ENCODE measurements at places on chromosomes 6 and 20.

GRCh38 chr6:169766232-169766631, 14.8 kb downstream of the ERMARD start:
- DNase-seq, result no peak

GRCh38 chr20:37309936-37310590, 20.6 kb downstream of the MANBAL start:
- DNase-seq, result no peak

GRCh38 chr6:168153553-168153952, 74.5 kb upstream of the FRMD1 start:
- no peak for DNase-seq

DNA sequence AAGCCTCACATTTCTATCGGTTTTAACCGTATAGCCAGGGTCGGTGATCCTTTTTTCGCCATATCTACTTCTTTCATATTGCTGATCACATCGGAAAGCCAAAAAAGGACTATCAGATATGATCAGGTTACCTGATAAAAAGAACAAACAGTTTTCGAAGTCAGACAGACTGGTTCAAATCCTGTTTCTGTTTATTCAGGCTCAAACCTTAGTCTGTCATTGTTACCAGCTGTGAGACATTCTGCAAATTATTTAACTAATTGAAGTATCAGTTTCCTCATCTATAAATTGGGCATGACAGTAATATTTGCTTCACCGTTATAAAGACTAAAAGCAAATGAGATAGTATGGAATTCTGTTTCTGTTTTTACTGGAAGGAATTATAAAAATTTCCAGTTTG, 111.3 kb downstream of the TSHZ2 start:
- no peak for DNase-seq

DNA sequence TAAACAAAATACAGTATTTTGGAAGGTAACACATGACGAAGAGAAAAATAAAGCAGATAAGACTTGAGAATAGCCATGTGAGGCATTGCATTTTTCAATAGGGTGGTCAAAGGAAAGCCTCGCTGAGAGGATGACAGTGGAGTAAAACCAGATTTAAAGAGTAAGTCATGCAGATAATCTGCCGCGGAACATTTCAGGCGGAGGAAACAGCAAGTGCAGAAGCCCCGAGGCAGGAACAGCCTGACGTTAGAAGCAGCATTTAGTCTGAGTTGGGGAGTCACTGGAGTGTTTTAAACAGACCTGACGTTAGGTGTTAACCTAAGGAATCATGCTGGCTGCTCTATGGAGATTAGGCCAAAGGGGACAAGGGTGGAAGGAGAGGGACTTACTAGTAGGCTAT, 65.0 kb upstream of the VSTM2L start:
- DNase-seq, result no peak

DNA sequence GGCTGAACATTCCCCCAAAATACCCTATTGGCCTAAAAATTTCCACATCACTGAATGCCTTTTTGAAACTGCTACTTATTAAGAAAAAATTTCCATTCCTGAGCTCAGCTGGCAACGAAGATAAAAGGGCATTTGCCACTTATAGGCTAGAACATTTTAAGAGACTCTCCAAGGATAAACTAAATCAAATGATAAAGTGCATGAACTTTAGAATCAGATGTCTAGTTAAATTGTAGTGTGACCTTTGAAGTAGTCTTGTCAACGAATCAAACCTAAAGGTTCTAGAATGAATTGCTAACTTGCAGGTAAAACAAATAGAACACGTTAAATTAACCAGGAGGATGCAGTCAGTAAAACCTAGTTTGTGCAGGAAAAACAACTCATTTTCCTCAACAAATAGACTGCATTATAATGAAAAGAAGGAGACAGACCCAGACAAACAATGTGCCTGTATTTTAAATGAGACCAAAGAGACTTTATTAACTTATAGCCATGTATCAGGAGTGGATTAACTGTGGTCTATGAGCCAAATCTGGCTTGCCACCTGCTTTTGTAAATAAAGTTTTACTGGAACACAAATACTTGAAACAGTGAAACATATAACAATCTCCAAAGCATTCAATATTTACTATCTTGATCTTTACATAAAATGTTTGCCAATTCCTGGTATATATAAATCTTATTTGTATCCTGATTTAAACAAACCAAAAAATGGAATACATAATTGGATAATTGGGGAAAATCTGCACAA, 184.4 kb downstream of the MEI4 start:
- DNase-seq, result no peak

DNA sequence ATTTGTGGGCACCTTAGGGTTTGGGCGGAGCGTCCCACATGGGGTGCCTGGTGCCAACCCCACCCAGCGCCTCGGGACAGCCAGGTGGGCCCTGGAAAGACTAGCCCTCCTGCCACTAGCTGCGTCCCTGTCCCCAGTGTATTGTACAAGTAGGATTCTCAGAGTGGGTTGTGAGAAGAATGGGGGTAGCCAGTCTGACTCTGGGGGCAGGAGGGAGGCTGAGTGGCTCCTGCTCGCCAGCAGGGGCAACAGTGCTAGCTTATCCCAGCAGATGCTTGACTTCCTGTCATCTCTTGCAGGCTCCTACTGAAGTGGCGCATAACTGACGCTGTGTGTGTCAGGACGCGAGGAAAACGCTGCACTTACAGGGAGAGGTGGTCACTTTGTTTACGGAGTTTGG, 9.3 kb downstream of the PSMA7 start:
- no peak for DNase-seq

DNA sequence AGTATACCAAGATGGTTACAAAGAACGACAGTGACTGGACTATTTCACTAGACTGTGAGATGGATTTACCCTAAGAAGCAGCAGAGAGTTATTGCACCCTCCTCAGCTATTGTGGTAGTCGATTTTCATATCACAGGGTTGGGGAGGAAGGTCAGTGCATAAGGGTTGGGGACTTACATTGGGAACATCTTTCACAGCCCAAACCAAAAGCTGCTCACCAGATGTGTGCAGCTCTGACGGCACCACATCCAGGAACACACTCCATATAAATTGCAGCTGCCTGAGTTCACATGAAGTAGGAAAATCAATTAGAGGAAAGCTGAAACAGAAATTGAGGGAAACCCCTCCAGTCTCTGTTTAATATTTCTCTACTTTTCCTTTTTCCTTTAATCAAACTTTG, 470.5 kb upstream of the NRSN1 start:
- DNase-seq, result no peak

GRCh38 chr20:36312724-36313441, 6.7 kb downstream of the DLGAP4 start:
- DNase-seq, result no peak

DNA sequence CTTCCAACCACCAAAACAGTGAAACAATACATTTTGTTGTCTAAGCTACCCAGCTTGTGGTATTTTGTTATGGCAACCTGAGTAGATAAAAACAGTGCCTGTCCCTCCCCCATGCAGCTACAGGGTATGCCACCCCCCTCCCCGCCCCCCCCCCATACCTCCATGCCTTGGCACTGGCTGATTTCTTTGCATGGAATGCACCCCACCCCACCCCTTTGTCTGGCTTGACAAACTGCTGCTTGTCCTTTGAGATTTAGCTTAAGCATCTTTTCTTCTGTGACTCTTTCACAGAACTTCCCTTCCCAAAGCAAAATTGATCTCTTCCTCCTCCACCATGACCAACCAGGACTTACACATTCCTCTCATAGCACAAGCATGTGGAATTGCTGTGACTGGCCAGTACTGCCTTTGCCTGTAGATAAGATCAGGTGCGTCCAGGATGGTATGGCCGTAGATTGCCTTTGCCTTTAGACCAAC, 64.6 kb upstream of the ADGRF1 start:
- peak; percentile 67 for DNase-seq

GRCh38 chr6:15621203-15622044, 41.4 kb downstream of the DTNBP1 start:
- DNase-seq, result no peak

DNA sequence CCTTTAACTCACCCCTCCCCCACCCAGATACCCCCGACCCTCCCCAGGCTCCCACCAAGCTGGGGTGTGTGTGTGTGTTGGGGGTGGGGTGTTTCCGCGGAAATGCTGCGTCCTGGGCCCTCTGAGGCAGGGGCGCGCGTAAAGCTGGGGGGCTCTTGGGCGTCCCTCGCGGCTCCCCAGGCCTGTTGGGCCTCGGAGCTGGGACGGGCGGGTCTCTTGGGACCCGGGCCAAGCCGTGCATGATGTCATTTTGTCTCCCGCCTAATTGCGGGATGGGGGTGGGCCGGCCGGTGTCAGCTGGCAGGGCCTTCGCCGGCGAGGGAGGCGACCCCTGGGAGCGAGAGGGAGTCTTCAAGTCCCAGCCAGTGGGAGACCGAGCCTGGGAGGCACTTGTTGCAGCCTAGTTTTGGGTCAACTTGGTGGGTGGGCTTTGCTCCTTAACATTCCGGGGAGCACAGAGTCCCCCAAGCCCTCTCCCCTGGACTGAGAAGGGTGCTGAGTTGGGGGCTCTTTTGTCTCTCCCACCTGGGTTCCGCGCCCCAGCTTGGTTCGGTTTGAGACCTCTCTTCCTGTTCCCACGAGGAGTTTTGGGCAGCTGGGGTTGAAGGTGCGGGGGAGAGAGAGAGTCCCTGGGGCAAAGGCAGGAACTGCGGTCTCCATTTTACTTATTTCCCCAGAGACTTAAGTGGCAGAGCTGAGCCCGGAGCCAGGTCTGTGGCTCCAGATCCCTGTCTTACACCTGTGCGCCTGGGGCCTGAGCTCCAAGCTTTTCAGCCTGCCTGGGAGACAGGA, 623 bp downstream of the MYBL2 start:
- DNase-seq, result no peak

GRCh38 chr20:4369119-4369797, 352.5 kb upstream of the PRND start:
- peak; percentile 7 for DNase-seq

DNA sequence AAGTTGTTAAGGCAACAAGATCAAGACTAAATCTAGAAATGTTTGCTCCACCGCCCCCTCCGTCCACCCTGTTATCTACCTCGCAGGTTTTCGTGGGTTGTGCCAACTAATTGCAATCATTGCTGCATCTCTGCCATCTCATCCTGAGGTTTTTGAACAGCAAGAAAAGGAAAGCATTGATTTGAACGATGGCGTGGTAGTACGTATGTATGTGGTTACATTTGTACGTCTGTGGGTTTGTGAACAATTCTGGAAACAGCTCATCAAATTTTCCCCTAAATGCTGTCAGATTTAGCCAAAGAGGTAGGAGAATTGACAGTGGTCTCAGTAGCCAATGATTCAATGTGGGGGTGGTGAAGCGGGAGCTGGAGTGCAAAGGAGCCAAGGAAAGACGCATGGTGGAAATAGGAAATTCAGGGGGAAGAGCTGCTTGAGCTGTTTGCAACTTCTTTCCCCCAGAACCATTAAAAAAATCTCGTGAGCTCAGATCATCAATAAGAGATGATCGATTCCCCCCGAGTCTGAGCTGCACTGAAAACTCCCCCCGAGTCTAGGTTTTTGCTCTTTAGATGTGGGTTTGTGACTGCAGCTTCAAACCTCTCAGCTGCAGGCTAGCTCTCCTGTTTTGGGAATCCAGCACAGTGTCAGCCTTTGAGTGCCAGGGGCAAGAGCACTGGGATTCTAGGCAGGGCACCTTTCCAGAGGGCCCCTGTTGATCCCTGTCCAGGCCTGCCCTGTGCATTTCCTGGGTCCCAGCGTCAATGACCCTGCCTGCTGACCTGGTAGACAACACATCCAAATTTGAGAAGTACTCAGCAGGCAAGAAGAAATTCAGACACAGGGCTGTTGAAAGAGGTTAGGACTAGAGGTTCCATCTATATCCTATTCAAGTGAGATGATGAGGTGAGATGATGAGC, 72.6 kb upstream of the LY86 start:
- no peak for DNase-seq

DNA sequence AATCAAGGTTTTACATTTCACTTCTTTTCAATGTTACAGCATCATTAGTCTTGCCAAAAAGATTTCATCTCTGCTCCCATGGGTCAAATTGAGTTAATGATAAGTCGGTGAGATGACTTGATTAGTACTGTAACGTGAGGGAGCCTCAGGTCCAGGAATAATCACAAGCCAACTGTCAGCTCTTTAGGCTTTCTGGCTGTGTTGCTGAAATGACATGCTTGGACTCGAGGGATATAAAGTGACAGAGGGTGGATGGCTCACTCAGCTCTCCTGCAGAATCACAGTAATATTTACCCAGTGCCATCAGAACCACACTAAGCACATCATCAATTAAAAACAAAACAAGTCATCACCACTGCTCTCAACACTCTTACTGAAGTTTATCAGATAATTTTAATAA, 196.2 kb upstream of the THEMIS start:
- DNase-seq, result no peak

GRCh38 chr6:133590196-133590595, 298.7 kb upstream of the TCF21 start:
- no peak for DNase-seq

DNA sequence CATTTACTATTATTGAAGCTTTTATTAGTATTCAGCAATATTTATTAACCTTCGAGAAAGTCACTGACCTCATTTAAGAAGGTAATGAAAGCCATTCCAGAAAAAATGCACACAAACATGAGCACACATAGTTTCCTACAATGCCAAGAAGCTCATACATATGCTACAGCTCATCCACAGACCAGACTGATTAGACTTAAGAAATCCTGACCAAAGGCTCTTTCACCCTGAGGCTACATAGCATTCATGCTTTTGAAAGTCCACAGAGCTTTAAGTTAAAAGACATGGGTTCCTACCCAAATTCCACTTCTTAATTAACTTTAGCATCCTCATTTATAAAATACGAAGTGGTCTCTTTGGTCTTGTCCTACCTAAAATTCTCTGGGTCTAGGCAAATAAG, 430.4 kb downstream of the TBC1D32 start:
- peak; percentile 51 for DNase-seq

DNA sequence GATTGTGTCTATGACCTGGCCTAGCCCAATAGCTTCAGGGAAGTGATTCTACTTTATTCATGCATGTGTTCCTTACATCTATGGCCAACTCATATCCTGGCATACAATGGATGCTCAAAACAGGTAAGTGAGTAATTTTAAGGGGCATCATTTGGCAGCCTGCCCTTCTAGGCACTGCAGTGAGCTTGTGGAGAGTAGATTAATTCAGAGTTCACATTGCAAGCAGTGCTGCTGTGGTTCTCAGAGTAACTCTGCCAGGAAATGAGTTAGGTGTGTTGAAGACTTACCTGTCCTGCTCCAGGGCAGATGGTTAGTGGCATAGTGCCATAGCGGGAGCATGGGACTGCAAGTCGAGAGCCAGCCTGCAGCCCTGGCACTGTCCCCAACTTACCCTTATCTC, 158.0 kb downstream of the SCP2D1 start:
- DNase-seq, result no peak

DNA sequence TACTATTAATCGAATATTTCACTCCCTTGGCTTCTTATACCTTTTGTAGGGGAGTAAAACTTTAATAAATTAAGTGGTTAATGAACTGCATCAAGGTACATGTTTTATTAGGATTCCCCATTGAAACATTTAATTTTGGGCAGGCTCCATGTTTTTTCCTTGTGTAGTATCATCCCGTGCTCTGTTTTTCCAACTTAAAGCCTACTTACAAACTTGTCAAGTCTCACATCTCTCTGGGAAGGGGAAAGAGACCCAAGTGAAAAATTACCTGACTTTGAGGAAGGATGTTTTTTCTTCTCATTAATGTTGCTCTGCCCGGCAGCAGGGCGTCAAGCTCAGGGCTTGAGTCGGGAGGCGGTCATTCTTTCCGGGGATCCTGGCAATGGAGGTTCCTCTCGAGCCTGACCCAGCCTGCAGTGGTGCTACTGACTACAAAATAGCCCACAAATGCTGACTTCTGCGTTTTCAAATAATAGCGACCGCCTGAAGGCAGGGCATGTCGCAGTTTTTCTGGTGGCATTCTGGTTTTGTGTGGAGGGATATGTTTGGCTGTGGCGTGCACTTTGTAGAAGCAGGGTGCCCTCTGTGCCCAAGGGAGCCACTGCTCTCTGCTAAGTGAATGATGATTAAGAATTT, 2.4 kb downstream of the DSP start:
- no peak for DNase-seq
